Caki2 (cell line): ENCODE measurements at places on chromosomes 12 and 14. TPM values are rescaled to one million over a fixed set of nuclear protein-coding genes. Genes with fewer than 3 reads are reported as not detected.

The SPX gene
- total RNA-seq = 33.4 and 49.3 TPM in 2 replicates

The CLEC7A gene
- total RNA-seq = not detected in 2 replicates

The OAS2 gene
- 0.30 and 1.0 TPM in 2 replicates for total RNA-seq

The CCDC196 gene
- not detected in 2 replicates for total RNA-seq

The KRT6C gene
- not detected in 2 replicates for total RNA-seq

The SPTB gene
- total RNA-seq = 0.17 TPM in 1 of 2 replicates, not detected in the other

The ITPR2 gene
- total RNA-seq = 10.9 and 16.5 TPM in 2 replicates

The DPF3 gene
- not detected in 2 replicates for total RNA-seq

The SERPINA9 gene
- not detected in 2 replicates for total RNA-seq

The CLEC2B gene
- 4.7 and 11.5 TPM in 2 replicates for total RNA-seq

The ARHGAP9 gene
- total RNA-seq = not detected in 2 replicates

The TAS2R8 gene
- total RNA-seq = not detected in 2 replicates

The OR11H12 gene
- total RNA-seq = not detected in 2 replicates

The CAPRIN2 gene
- 3.8 and 6.2 TPM in 2 replicates for total RNA-seq

The MYH6 gene
- total RNA-seq = not detected in 2 replicates

DNA sequence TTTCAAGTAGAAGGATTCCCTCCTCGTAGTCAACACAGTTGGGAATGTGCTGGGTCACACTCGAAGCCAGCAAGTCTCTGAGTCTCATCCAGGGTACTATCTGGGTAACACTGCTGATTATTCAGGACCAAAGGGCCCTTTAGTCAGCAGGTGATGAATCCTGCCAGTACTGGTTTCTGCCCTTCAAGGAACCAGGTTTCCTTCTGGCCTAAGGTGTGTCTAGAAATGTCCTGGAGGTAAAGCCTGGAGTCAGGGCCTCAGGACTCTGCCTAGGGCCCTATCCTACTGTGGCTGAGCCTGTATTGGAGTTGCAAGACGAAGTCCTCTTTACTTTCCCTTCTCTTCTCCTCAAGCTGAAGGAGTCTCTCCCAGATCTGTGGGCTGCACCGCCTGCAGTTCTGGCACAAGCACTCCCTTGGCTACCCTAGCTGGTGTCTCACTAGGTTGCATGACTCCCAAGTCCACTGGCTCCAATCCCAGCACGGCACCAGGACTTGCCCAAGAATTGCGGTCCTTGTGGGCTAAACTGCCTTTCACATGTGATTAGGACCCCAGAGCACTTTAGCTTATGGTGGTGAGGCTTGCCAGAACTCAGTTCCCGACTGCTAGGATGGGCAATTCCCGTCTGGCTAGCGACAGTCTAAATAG is 193.7 kb upstream of the PDE3A start:
- no peak for DNase-seq

- DNase-seq = no peak
Measured at GRCh38 chr12:24084800-24085199, 135.3 kb upstream of the SOX5 start.

- no peak for DNase-seq
Measured at GRCh38 chr12:65568517-65568916, 255.8 kb upstream of the HMGA2 start.

DNA sequence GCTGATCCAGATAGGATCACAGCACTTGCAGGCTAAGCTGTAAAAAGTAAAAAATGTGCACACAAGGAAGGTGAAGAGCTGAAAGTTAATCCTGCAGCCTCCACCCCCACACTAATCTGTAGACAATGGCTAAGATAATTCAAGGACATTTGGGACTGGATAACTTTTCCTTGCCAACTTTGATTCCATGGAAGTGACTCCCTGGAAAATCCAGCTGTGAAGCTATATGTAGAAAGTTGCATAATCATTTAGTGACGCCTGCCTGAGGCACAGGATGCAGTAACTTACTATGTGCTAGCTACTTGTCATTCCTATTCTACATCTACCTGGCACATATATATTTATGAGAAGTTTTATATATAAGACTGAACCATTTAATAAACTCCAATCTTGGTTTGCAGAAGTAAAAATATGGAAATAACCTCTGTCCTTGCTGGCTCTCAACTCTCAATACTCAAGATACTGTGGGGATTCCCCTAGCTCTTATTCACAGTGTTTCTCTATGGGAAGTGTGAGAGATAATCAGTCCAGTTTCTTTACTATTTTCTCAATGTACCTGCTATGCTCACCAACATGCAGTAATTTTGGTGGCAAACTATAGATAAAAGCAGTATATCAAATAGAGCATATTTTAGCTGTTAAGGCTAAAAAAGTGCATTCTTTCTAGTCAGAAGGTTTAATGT is 14.8 kb downstream of the LDHB start:
- DNase-seq = no peak

- no peak for DNase-seq
Measured at GRCh38 chr12:93135286-93136239, 206.5 kb upstream of the EEA1 start.

- DNase-seq = no peak
Measured at GRCh38 chr12:56571121-56571520, 49.5 kb downstream of the RBMS2 start.

GRCh38 chr14:65709576-65709975 is 297.0 kb downstream of the FUT8 start:
- DNase-seq = no peak

DNA sequence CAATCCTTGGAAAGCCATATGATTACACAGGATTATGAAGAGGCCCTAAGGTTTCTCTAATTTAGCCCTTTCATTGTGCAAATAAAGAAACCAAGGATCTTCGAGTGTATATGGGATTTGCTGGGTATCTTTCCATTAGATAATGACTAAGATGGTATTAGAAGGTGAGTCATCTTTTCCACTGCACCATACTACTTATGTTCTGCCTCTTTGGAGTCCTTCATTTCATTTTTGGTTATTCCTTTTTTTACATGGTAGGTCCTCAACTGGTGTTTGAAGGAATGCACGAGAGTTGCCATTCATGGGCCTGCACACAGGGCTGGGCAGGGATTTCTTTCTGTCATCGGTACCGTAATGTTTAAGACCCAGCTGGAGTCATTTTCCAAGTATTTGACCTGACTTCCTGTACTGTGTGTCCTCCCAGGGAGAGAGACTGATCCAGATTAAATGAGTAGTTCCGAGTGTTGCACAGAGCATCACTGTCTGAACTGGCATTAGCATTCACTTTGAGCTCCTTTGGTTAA is 85.7 kb downstream of the BORCS5 start:
- no peak for DNase-seq

DNA sequence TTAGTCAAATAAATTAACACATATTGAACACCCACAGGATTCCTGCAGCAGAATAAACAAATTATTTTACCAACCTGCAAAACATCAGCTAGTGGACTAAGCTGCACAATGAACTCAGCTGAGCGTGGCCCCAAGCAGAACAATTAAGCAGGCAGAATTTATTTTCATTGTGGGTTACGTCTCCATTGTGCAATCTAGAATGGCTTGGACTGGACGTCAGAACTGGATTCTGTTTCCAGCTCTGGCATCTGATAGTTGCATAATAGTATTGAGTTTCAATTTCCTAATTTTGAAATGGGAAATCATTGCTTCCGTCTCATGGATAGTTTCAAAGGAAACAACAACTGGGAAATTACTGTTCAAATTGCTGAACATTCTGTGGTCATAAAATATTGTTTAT is 35.5 kb upstream of the RERG start:
- DNase-seq = no peak

DNA sequence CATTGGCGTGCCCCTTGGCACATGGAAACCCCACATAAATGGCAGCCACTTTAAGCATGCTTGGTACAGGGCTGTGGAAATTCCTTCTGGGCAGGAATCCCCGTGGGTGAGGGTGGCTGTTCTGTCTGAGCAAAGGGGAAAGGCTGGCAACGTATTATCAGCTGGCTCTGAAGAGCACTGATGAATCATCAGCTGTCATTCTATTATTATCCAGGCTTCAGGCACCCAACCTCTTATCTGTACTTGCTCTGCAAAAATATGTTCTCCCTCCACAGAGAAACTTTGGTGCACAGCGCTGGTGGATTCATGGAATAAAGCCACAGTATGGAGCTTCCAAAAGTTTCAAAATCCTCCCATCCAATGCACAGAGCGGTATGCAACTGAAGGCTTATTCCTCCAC is 167.1 kb downstream of the TBX5 start:
- no peak for DNase-seq

DNA sequence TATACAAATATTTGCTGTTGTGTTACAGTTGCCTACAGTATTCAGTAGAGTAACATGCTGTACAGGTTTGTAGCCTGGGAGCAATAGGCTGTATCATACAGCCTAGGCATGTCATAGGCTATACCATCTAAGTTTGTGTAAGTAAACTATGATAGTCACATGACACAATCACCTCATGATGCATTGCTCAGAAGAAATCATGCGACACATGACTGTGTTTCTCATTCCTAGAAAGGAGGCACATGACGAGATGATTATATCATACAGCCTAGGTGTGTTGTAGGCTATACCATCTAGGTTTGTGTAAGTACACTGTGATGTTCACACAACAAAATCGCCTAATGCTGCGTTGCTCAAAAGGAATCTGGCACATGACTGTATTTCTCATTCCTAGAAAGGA is 31.9 kb downstream of the NOPCHAP1 start:
- no peak for DNase-seq

DNA sequence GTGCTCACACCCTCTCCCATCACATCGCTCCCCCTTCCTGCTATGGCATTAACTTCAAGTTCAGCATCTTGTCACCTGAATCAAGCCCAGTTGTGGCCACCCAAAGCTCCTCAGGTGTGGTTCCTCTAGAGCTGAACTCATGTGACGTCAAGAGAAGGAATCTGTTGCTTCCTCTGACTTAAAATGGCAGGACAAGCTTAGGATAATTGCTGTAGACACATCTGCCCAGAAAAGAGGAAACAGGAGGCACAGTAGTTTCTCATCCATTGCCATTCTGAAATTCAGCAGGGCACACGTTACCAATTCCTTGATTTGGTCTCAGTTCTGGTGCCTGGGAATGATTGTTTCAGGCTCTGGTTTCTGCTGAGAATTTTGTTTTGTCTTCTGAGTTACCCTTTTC is 52.1 kb downstream of the RCOR1 start:
- no peak for DNase-seq

GRCh38 chr14:101877766-101878165 is 86.6 kb upstream of the DYNC1H1 start:
- DNase-seq = no peak

DNA sequence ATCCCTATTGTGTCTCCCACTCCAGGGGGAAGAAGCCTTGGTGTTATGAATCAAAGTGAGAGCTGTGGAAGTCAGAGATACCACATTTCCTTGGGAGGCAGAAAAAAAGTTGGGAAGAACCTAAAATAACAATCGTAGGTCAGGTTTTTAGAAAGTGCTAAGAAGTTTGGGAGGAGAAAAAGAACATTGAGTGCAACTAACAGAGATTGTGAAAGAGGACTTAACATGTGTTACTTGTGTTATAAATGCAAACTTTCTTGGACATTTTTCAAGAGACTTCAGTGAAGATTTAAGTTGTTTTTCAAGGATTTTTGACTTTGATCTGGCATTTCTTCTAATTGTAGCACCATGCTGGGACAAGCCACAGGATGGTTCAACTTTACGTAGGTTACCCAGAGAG is 7.8 kb upstream of the ERP27 start:
- no peak for DNase-seq

DNA sequence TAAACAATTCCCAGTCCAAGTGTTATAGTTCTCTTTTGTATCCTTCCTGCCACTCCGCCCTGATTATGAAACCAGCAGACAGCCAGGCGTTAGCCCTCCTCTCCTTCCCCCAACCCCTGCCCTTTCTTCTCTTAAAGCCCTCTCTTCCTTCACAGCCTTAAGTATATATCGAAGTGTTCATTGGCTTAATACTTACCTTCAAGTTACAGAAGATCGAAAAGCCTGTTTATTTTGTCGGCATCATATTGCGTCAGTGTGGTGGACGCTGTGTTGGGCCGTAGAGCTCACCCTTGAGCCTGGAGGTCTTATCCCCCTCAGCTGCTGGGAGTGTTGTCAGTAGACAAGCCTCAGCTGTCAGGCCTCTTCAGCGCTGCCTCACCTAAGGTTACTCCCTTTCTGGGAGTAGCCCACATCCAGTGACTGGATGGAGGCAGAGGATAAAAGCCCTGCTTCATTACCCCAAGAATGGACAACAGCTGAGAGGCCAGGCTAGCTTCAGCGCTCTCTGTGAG is 36.2 kb downstream of the CMAS start:
- no peak for DNase-seq

GRCh38 chr14:67800743-67801142 is 15.6 kb downstream of the ZFYVE26 start:
- DNase-seq = no peak

- DNase-seq = no peak
Measured at GRCh38 chr12:113407931-113408600, 4.4 kb upstream of the SDS start.

- DNase-seq = no peak
Measured at GRCh38 chr12:26573225-26573909, 259.6 kb downstream of the ITPR2 start.

DNA sequence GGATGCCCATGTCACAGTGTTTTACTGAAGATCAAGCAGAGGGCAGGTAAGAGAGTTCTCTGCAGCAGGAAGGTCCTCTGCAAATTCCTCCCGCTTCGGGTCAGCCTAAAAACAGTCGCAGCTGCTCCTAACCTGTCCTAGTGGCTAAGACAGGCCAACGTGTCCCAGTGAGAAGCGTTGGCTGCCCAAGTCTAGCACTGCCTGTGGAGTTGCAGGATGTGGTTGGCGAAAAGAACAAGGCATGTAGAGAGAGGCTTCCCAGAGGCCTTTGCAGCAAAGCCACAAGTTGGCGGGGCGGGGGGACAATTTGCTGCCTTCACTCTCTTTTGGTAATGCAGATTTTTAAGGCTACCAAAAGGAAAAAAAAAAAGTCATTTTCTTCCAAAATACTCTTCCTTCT is 340.1 kb downstream of the BCL11B start:
- DNase-seq = no peak

GRCh38 chr12:54337854-54338650 is 13.1 kb downstream of the COPZ1 start:
- DNase-seq = no peak

GRCh38 chr12:102970780-102971179 is 13.3 kb downstream of the ASCL1 start:
- DNase-seq = no peak

DNA sequence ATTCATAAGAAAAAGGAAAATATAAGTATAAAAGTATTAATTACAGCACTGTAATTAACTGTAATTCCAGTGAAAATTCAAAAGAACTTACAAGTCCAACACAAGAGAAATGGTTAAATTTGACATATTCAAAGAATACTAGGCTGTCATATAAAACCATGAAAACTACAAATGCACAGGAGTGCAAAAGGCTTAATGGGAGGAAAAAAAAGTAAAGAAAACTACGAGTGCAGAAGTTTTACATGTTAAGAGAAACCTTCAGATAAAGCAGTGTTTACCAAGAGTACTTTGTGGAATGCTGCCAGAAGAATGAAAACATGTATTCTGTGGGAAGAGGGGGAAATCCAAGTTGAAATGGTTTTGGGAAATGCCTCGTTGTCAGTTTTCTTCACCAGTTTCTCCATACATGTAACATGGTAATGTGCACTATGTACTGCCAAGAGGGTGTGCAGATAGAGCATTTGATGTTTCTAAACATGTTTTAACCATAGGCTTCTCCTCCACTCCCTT is 9.1 kb downstream of the HEATR5A start:
- DNase-seq = no peak

- peak; percentile 21 for DNase-seq
Measured at GRCh38 chr12:118219772-118220171, 83.8 kb downstream of the PEBP1 start.
